Stimulated activated CD8-positive, alpha-beta memory T cell treated with anti-CD3 and anti-CD28 coated beads, Interleukin-7, amount 100 ng/mL, for 48 hours (primary cell): ENCODE measurements at places on chromosomes 7 and 10.

DNA sequence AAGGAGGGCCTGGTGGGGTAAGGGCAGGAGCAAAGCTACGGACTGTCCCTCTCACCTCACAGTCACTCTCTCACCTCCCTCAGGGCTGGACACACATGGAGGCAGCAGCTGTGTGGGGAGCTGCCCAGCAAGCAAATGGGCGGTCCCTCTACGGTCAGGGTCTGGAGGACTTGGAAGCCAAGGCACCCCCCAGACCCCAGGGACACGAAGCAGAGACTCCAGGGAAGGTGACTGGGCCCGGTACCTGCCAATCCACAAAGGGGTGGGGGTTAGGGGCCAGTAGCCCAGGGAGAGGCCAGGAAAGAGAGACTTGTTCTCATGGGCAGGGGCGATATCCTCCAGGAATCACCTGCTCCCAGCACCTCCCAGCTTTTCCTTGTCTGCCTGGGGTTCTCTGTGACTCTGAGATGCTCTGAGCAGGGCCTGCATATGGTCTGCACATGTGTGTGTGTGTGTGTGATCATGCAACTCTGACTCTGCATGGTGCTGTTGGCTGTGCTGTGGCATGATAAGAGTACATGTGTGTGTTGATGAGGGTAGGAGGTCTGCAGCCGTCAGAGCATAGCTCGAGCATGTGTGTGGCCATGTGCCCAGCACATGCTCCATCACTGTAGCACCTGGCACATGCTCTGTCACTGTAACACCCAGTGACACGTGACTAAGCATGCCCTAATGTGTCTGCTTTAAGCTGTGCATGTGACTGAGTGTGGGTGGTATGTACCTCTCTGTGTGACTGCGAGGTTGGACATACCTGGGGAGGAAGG, 4.6 kb upstream of the LDB3 start:
- DNase-seq, result no peak

GRCh38 chr7:141624763-141625162, 73.6 kb downstream of the AGK start:
- no peak for DNase-seq

GRCh38 chr10:96541921-96542320, 28.2 kb upstream of the TLL2 start:
- DNase-seq, result no peak

DNA sequence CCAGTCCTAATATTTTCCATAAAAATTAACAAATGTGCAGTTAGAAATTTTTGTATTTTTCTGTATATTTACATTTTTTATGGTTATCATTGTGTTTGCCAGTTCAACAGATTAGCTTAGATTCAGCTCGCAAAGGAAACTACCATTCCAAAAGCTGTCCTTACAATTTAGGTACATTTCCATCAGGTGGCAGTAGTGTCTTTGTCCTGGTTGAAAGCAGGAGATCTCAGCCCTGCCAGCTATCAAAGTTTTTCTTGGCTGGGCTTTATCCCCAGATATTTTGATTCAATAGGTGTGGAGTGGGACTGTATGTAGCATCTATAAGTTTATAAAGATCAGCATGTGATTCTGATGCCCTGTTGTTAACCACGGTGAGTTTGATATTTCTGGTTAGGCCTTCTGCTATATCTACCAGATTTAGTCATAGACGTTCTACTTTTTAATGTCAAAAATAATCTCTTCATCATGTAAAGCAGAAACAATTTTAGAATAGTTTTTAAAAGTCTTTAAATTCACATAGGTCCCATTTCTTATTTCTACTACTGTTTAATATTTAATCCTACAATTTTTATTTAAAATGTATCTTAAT, 15.5 kb upstream of the ICA1 start:
- DNase-seq, result no peak

DNA sequence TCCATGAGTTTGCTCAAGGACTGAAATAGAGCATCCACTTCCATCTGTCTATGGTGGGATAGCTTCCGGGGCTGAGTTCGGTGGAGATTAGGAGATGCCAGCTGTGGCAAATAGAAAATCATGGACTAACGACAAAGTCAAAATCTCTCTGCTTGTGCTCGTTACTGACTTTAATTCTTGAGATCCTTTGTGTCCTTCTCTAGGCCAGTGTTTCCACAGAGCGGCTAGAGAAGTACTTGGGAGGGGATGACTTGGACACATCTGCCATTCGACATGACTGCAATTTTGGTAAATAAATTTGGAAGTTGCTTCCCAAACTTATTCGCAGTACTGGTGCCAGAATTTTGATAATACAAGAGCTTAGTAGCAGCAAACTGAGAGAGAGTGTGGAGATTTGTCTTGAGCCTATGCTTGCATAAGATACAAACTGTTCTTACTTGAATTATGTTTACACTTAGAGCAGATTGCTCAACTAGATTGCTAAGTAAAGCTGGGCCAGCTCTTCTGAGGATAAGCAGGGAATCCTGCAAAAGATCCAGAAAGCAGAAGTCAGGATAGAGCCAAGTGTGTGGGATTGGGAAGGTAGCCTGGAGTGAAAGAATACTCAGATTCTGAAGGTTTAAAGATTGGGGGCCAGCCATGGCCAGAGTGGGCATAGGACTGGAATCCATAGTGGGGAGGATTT, 27.6 kb downstream of the ABCC2 start:
- DNase-seq, result no peak

- no peak for DNase-seq
These were observed 303.9 kb downstream of the SDHAF3 start for GRCh38 chr7:97421307-97421930.

GRCh38 chr10:93357680-93358079, 124.5 kb downstream of the MYOF start:
- DNase-seq, result no peak
